Stomach (tissue), 19 donors: ENCODE measurements at places on chromosomes 2 and 18. TPM values are rescaled to one million over a fixed set of nuclear protein-coding genes. Genes with fewer than 3 reads are reported as not detected.

DNA sequence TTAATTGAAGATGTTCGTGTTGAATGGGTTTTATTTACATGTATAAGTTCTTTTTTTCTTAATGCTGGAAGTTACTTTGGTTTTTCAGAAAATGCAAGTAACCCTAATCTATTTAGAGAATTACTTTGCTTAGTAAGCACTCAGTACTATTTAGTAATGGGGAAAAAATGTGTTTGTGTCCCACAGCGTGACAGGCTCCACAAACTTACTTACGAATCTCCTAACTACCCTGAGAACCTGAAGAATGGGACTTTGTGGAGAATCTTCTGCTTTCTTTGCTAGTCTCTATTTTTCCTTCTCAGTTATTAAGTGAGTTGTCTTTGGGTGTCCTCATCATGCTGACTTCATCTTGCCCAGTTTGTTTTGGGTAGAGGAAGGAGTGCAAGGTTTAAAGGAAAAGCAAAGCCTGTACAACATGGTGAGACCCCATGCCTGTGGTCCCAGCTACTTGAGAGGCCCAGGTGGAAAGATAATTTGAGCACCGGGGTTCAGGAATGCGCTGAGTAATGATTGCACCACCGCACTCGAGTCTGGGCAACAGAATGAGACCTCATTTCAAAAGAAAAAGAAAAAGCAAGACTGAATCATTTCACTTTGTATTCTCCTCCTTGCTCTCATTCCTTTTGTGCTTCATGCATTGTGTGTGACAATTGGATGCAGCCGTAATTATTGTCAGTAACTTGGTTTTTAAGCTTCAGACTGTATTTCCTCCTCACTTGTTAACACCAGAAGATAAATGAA lies 10.2 kb downstream of the NEDD4L start:
- H3K27ac ChIP-seq: no peak overlapping the region
- no peaks in the 10 kb centered on the region for H3K36me3 ChIP-seq
- no peak for DNase-seq
- no peaks in the 10 kb centered on the region for H3K27me3 ChIP-seq

- no peaks in the 10 kb centered on the region for H3K27me3 ChIP-seq
- DNase-seq: no peak
- no peak overlapping the region for H3K4me3 ChIP-seq
These were observed 314.0 kb upstream of the REV1 start for GRCh38 chr2:99803846-99804245.

GRCh38 chr2:70123051-70123828 lies 36.0 kb downstream of the PCBP1 start:
- H3K4me1 ChIP-seq: peaks cover 37% of the 10 kb centered on the region
- H3K4me3 ChIP-seq: peak overlapping the region; percentile 59
- no peaks in the 10 kb centered on the region for H3K27me3 ChIP-seq
- DNase-seq: peak; percentile 66
- no peaks in the 10 kb centered on the region for H3K36me3 ChIP-seq

GRCh38 chr2:72996117-72996502 lies 75.4 kb downstream of the SFXN5 start:
- peaks cover 24% of the 10 kb centered on the region for H3K36me3 ChIP-seq
- H3K4me3 ChIP-seq: no peak overlapping the region
- no peaks in the 10 kb centered on the region for H3K27me3 ChIP-seq
- H3K4me1 ChIP-seq: no peaks in the 10 kb centered on the region

- H3K27me3 ChIP-seq: no peaks in the 10 kb centered on the region
- no peak overlapping the region for H3K4me3 ChIP-seq
- DNase-seq: peak; percentile 50
- no peaks in the 10 kb centered on the region for H3K36me3 ChIP-seq
- H3K27ac ChIP-seq: no peak overlapping the region
- H3K4me1 ChIP-seq: peaks cover 14% of the 10 kb centered on the region
These were observed 20.8 kb downstream of the KCNF1 start for GRCh38 chr2:10932345-10933151.

DNA sequence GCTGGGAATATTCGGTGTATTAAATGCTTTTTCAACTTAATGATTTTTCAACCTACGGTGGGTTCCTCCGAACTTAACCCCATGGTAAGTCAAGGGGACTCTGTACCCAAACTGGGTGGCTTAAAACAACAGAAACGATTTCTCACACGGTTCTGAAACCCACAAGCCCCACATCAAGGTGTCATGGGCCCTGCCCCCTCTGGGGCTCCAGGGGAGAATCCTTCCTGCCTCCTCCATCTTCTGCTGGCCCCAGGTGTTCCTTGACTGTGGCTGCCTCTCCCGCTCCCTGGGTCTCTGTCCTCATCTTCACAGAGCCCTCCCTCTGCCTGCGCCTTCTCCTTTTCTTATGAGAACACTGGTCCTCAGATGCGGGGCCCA lies 301.3 kb upstream of the SALL3 start:
- no peak overlapping the region for H3K4me3 ChIP-seq
- no peaks in the 10 kb centered on the region for H3K36me3 ChIP-seq
- H3K4me1 ChIP-seq: no peaks in the 10 kb centered on the region
- peak; percentile 8 for DNase-seq

Gene CLEC4F
- not detected for total RNA-seq

DNA sequence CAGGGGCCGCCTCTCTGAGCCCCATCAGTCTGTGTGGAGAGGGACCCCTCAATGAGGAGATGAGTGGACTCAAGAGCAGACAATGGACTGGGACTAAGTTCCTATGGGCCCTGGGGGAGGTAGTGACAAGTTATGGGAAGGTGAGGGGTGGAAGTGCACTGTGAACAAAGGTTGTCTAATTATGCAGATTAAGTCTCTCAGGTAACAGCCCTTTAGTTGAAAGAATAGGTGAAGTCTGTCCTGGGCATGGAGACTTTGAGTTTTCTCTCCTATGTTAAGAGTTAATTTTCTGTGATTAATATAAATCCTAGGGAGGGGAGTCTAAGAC lies 243.8 kb downstream of the FAM210A start:
- no peak for DNase-seq
- no peak overlapping the region for H3K4me3 ChIP-seq
- H3K4me1 ChIP-seq: no peaks in the 10 kb centered on the region
- peaks cover 18% of the 10 kb centered on the region for H3K36me3 ChIP-seq
- no peak overlapping the region for H3K27ac ChIP-seq
- H3K27me3 ChIP-seq: no peaks in the 10 kb centered on the region

Gene COPS7B
- 28.1 TPM for total RNA-seq

DNA sequence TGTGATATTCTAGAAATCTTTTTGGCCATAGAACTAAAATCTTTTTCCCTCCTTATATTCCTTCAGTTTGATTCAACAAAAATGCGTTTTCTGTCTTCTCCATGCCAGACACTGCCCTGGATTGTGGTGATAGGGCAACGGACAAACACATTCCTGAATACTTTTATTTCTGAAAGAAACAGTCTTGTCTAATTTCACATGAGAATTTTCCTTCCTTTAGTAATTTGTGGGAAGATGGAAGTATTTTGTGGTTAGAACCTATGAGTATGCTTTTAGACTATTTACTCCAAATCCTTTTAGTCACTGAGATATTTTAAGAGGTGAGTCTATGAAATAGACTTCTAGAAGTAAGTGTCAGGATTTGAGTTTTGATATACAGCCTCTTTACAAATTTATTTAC lies 49.6 kb downstream of the COL5A2 start:
- no peaks in the 10 kb centered on the region for H3K36me3 ChIP-seq
- H3K27me3 ChIP-seq: no peaks in the 10 kb centered on the region
- H3K4me1 ChIP-seq: no peaks in the 10 kb centered on the region
- DNase-seq: no peak
- H3K27ac ChIP-seq: peak overlapping the region; percentile 0
- H3K4me3 ChIP-seq: no peak overlapping the region

- no peaks in the 10 kb centered on the region for H3K4me1 ChIP-seq
- H3K27me3 ChIP-seq: peaks cover 25% of the 10 kb centered on the region
- no peaks in the 10 kb centered on the region for H3K36me3 ChIP-seq
- no peak overlapping the region for H3K27ac ChIP-seq
- H3K4me3 ChIP-seq: no peak overlapping the region
These were observed 63.6 kb downstream of the MARCO start for GRCh38 chr2:119005555-119005954.

Gene CASP10
- total RNA-seq: 34.9 TPM

GRCh38 chr2:237665713-237666143 lies 38.3 kb downstream of the LRRFIP1 start:
- no peak overlapping the region for H3K27ac ChIP-seq
- H3K36me3 ChIP-seq: no peaks in the 10 kb centered on the region
- H3K4me1 ChIP-seq: peaks cover 28% of the 10 kb centered on the region
- DNase-seq: peak; percentile 27
- H3K27me3 ChIP-seq: no peaks in the 10 kb centered on the region
- no peak overlapping the region for H3K4me3 ChIP-seq

DNA sequence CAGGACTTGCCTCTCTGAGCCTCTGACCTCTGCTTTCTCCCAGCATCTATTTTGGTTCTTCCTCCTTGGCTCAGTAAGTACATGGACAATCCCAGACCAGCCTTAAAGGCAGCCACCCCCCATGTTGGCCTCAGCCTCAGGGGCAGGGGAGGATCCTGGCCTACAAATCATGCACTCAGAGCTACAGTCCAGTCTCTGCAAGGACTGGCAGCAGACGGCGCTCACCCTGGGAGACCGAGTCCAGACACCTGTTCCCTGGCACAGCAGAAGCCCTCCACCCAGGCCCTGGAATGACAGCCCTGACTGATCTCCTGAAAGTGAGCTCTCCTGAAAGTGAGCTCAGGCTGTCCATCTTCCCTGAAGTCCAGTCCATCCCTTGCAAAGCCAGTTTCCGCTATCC lies 25.7 kb upstream of the PTPN4 start:
- H3K27ac ChIP-seq: no peak overlapping the region
- H3K27me3 ChIP-seq: no peaks in the 10 kb centered on the region
- DNase-seq: no peak

DNA sequence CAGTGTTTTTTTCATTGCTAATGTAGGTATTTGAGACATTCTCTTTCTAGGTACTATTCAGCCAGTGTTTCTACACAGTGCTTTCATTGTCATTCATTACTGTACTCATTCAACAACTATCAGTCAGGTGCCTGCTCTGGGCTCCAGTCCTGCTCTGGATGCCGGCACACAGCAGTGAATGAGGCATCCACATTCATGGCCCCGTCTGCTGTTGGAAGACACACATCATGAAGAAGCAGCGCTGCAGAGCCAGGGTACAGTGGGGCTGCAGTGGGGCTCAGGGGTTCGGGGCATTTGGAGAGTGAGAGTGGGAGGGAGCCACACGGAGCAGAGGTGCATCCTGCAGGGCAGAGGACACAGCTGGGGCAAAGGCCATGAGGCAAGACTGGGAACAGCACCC lies 737.2 kb upstream of the RAB6C start:
- no peaks in the 10 kb centered on the region for H3K4me1 ChIP-seq

- H3K4me1 ChIP-seq: no peaks in the 10 kb centered on the region
- no peak for DNase-seq
- no peaks in the 10 kb centered on the region for H3K36me3 ChIP-seq
- H3K4me3 ChIP-seq: no peak overlapping the region
- peaks cover 4% of the 10 kb centered on the region for H3K27me3 ChIP-seq
These were observed 197.3 kb downstream of the DCC start for GRCh38 chr18:52537261-52537660.

Gene RFX8
- total RNA-seq: not detected

DNA sequence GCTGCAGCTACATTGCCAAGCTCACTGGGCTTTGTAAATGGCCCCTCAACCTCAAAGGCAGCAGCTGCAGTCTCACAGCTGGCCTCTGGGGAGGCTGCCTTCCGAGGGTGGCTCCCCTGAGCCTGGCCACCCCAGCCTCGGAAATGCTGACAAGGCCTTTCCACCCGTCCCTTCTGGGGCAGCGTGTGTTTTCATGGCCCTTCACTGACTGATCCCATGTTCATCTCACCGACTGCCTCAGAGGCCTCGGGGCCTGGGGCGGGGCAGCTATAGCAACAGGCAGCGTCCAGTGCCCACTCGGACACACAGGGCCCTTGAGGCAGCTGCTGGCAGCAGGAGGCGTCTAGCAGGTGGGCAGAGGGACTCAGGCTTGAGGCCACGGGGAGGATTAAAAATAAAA lies 149.7 kb downstream of the GLI2 start:
- no peaks in the 10 kb centered on the region for H3K36me3 ChIP-seq
- no peaks in the 10 kb centered on the region for H3K4me1 ChIP-seq
- DNase-seq: no peak
- H3K4me3 ChIP-seq: no peak overlapping the region
- no peaks in the 10 kb centered on the region for H3K27me3 ChIP-seq
- H3K27ac ChIP-seq: no peak overlapping the region

Gene UGT1A8
- total RNA-seq: not detected

GRCh38 chr2:234469251-234469845 lies 27.5 kb downstream of the ARL4C start:
- H3K4me1 ChIP-seq: peaks cover under 1% of the 10 kb centered on the region
- H3K27ac ChIP-seq: no peak overlapping the region
- H3K27me3 ChIP-seq: no peaks in the 10 kb centered on the region
- no peak for DNase-seq

GRCh38 chr2:57880967-57881366 lies 165.6 kb upstream of the VRK2 start:
- H3K27ac ChIP-seq: no peak overlapping the region
- no peaks in the 10 kb centered on the region for H3K4me1 ChIP-seq
- no peaks in the 10 kb centered on the region for H3K36me3 ChIP-seq
- H3K4me3 ChIP-seq: no peak overlapping the region
- no peak for DNase-seq

DNA sequence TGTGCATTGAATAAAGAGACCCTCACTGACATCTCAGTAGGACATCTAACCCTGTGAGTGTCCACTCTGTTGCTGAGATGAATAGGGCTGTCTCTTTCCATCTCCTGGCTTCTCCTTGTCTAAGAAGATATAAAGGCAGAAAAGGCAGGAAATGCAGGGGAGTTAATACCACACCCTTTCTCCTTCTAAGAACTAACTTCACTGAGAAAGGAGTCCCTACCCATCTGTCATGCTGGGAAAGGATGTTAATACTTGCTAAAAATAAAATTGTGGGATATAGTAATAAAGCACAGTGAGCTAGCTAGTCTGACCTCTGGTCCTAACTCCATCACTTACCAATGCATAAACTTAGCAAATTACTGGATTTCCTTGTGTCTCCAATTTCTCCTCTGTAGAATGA lies 213.9 kb upstream of the FIGN start:
- H3K27me3 ChIP-seq: no peaks in the 10 kb centered on the region
- DNase-seq: no peak
- no peak overlapping the region for H3K4me3 ChIP-seq

- H3K27ac ChIP-seq: no peak overlapping the region
- no peaks in the 10 kb centered on the region for H3K4me1 ChIP-seq
- no peak overlapping the region for H3K4me3 ChIP-seq
- H3K27me3 ChIP-seq: no peaks in the 10 kb centered on the region
- DNase-seq: no peak
These were observed 87.7 kb downstream of the PTGR3 start for GRCh38 chr18:75121266-75121665.

DNA sequence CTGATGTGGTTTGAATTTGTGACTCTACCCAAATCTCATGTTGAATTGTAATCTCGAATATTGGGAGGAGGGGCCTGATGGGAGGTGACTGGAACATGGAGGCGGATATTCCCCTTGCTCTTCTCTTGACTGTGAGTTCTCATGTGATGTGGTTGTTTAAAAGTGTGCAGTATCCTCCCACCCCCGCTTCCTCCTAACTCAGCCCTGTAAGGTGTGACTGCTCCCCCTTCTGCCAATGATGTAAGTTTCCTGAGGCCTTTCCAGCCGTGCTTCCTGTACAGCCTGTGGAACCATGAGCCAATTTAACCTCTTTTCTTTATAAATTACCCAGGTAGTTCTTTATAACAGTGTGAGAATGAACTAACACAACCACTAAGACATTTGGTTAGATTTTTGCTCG lies 458.4 kb downstream of the THSD7B start:
- H3K36me3 ChIP-seq: no peaks in the 10 kb centered on the region
- no peaks in the 10 kb centered on the region for H3K27me3 ChIP-seq
- H3K4me1 ChIP-seq: no peaks in the 10 kb centered on the region
- no peak overlapping the region for H3K4me3 ChIP-seq

Gene GKN2
- 16.5 TPM for total RNA-seq

Gene KCNE4
- 16.3 TPM for total RNA-seq

Gene RNF152
- total RNA-seq: 99.9 TPM

GRCh38 chr2:230052299-230052698 lies 16.4 kb downstream of the SLC16A14 start:
- no peak for DNase-seq
- no peaks in the 10 kb centered on the region for H3K27me3 ChIP-seq
- H3K27ac ChIP-seq: no peak overlapping the region
- H3K4me3 ChIP-seq: no peak overlapping the region

Gene KIAA2012
- not detected for total RNA-seq
